ENCODE measurements at places on chromosomes 12 and 14.

GRCh38 chr12:124035163-124035562 lies 62.1 kb downstream of the ZNF664 start:
- DNase-seq, result no peak

- peak; percentile 61 for DNase-seq
Measured at GRCh38 chr12:24960222-24960855, 11.4 kb upstream of the BCAT1 start.

- DNase-seq, result no peak
Measured at GRCh38 chr12:120902846-120903411, 1.2 kb downstream of the SPPL3 start.

- peak; percentile 35 for DNase-seq
Measured at GRCh38 chr14:74459289-74459946, 33.4 kb upstream of the SYNDIG1L start.

- no peak for DNase-seq
Measured at GRCh38 chr14:59863806-59864525, 6.6 kb downstream of the RTN1 start.

DNA sequence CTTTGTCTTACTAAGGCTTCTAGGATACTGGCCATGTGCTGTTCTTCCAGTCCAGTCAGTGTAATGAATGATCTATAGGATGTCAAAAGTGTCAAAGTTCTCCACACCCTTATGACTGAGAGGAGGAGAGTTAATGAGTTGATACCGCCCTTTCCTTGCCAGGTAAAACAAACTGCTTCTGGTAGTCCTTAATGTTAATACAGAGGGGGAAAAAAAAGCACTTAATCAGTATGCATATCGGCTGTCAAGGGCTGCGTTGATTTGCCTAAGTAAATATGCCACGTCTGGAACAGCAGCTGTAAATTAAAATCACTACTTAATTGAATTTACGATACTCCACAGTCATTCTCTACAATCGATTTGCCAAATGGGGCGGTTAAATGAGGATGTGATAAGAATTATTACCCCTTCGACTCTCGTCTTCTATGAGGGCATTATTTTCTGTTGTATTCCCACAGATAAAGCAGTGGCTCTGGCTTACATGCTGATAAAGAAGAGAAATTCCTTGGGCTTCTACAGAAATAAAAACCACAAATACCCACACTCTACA lies 416.0 kb downstream of the KCNH5 start:
- no peak for DNase-seq
